ENCODE measurements at places on chromosomes 3 and 15.

DNA sequence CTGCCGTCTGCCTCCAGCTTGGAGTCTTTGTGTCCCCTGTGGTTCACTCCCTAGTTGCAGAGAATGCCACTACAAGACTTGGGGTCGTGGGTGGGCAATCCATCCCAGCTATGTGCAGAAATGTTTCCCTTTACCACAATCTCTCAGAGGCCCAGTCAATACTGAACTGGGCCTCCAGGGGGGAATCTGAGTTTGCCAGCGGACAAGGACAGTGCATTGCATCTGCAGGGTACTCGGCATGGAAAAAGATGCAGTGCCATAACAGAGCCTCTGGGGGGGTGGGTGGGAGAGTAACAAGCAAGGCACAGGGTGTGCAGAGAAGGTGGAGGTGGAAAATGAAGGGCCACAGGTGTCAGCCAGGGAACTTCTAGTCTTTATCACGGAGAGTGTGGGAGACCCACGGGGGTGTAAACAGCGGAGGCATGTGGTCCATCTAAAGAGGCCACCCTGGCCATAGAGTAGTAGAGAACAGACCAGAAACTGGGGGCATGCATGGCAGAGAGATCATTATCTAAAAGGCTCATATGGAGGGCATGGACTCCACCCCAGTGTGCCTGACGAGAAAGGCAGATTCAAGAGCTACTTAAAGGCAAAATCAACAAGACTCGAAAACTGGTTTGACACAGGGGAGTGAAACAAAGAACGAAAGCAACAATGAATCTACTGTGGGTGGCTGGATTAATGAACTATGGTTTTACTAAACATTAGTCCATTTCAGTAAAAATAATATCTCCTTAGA, 182.4 kb downstream of the ANXA2 start:
- no peak for DNase-seq

DNA sequence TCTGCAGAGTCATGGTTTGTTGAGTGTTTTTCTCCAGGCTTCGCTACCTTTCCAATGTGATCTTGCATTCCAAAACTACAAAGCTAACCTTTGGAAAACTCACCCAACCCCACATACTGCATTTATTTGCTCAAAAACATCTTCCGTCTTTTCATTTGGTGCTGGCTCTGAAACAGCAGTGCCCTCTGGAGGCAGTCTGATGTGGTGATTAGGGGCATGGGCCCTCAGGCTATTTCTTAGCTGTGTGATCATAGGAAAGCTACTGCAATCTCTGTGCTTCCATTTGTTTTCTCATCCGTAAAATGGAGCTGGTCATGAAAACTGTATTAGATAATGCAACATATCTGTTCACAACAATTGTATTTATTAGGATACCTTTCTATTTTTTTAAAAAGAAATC, 47.0 kb downstream of the MTHFS start:
- peak; percentile 47 for DNase-seq

- no peak for DNase-seq
These were observed 48.3 kb downstream of the GREM1 start for GRCh38 chr15:32766101-32766500.

GRCh38 chr15:98612490-98613110, 35.7 kb upstream of the IGF1R start:
- DNase-seq, result no peak

GRCh38 chr3:11612515-11613188, 31.1 kb downstream of the VGLL4 start:
- DNase-seq, result no peak

GRCh38 chr15:20348900-20349773, 192.5 kb downstream of the GOLGA6L6 start:
- DNase-seq, result no peak

GRCh38 chr3:5058471-5058951, 63.6 kb upstream of the ARL8B start:
- peak; percentile 15 for DNase-seq

- DNase-seq, result no peak
These were observed 460.3 kb upstream of the PROK2 start for GRCh38 chr3:72245183-72245811.
